ENCODE measurements at places on chromosomes 7 and 10.

GRCh38 chr10:26806557-26806956 lies 54.2 kb downstream of the ABI1 start:
- DNase-seq: no peak

GRCh38 chr7:41711283-41712064 lies 8.6 kb upstream of the INHBA start:
- DNase-seq: no peak

DNA sequence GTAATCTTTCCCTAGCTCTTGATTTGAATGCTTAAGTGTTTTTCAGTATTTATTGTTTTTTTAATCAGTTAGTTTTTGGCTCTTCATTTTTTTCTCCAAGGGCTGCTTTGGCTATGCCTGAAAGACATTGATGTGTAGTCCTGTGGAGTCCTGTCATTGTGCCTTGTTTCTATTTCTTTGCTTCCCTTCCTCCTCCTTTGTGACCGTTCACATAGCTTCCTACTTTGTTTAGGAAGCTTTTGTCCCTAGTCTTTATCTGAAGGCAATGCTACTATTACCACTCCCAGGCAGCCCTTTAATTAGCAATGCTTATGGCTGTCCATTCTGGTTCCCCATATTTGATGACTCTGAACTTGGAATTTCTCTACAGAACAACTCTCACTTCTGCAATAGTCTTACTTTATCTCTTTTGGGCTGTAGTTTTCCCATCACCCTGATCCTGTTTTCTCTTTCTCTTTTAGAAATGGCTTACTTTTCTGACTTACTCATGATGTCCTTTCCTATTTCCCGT lies 39.9 kb downstream of the ADCYAP1R1 start:
- no peak for DNase-seq

DNA sequence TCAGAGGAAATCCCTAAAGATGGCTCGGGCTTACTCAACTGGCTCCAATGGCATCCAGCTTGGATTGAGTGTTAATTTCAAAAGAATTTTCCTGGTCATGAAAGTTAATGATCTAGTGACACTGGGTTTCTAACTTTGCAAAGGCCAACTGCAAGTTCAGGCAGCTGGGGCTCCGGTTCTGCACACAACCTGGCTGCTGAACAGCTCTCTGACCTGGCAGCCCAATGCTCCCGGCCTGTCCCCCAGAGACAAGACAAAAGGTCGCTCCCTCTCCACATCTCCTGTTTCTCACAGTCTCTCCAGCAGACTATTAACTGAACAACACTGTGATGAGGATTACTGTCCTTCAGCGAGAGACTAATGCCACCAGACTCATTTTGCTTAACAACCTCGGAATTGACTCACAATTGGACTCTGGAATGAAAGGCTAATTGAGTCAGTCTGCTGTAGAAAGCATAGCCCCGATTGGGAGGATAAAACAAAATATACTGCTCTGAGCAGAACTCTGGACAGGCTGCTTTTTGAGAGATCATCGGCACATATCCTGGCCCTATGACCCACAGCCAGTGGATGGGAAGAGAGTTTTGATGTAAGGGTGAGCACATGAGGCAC lies 174.5 kb downstream of the GFRA1 start:
- DNase-seq: no peak

GRCh38 chr7:98254951-98255610 lies 3.0 kb upstream of the TECPR1 start:
- peak; percentile 22 for DNase-seq

DNA sequence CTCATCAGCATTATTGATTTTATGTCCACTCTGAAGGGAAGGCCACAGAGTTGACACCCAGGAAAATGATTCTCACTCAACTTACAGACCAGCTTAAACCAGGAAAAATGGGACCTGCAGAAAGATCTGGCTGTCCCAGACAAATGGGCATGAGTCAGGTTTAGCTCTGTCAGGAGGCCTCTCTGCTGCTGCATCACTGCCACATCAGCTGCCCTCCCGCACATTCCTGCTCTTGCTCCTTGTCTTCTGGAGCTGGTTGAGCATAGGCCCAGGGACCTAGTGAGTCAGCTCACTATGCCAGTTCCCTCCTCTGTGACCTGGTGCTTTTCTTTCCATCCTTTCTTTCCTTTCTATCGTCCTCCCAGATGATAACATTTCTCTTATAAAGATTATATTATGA lies 18.8 kb upstream of the SMNDC1 start:
- no peak for DNase-seq

DNA sequence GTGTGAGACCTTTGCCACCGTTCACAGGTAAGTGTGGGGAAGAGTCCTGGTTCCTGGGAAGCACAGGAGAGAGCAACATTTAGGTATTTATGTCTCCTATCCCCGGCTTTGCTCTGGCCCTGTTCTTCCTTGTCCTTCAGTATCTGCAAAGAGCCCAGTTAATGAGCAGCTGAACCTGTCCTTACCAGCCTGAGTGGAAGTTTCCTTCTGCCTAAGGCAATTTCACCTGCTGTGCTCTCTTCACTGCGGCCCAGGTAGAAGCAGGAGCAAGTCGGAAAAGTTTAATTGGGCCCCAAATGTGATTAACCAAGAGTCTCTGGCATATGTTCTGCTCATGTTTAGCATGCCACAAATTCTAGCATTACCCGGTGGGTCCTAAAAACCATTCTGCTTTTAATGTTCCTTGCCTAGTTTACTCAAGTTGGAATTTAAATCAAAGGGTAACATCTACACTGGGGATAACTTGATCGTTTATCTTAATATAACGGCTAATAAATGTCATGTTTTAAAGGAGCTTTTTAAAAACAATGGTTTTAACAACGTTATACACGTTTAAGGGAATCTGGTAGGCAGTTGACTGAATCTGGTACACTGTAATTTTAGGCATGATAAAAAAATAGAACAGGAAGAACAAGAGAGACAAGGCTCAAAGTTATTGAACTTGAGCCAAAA lies 817.1 kb downstream of the TYW1 start:
- DNase-seq: no peak

GRCh38 chr7:102296514-102296913 lies 9.8 kb downstream of the SH2B2 start:
- DNase-seq: no peak

DNA sequence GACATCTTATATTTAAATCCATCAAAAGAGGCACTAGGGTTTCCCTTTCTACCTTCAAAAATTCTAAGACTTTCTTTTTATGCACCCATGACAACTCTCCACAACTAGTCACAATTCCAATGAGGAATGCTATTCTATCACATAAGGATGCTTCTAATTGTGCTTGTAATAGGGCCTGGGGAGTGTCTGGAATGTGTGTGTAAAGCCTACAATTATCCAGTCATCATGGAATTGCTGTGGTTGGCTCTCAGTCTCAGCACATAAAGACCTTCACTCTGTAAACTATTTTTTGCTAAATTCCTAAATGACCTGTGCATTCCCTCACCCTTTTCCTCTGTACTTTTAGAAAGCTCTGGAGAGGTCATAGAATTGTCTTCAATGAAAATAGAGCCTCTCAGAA lies 86.7 kb downstream of the EPDR1 start:
- DNase-seq: no peak

DNA sequence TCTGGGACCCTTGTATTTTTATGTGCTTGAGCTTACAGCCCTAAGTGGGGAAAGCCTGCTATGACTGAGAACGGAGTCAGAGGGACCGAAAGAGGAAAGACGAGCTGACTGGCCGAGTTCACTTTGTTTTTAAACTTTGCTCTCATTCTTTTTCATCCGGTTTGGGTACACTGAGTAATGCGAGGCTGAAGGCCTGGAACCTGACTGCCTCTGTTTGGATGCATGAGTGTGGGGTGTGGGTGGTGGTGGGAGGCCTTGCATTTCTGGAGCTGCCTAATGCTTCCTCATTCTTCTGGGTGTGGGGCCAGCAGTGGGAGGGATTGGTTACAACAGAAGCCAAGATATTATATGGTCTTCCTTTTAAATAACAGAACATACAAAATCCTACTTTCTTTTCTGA lies 155.5 kb downstream of the BUB3 start:
- DNase-seq: no peak

GRCh38 chr10:35434533-35434932 lies 98.2 kb downstream of the CCNY start:
- no peak for DNase-seq

GRCh38 chr7:2802101-2802500 lies 42.0 kb downstream of the GNA12 start:
- DNase-seq: no peak

- no peak for DNase-seq
Measured at GRCh38 chr7:40899151-40899550, 764.3 kb downstream of the SUGCT start.

DNA sequence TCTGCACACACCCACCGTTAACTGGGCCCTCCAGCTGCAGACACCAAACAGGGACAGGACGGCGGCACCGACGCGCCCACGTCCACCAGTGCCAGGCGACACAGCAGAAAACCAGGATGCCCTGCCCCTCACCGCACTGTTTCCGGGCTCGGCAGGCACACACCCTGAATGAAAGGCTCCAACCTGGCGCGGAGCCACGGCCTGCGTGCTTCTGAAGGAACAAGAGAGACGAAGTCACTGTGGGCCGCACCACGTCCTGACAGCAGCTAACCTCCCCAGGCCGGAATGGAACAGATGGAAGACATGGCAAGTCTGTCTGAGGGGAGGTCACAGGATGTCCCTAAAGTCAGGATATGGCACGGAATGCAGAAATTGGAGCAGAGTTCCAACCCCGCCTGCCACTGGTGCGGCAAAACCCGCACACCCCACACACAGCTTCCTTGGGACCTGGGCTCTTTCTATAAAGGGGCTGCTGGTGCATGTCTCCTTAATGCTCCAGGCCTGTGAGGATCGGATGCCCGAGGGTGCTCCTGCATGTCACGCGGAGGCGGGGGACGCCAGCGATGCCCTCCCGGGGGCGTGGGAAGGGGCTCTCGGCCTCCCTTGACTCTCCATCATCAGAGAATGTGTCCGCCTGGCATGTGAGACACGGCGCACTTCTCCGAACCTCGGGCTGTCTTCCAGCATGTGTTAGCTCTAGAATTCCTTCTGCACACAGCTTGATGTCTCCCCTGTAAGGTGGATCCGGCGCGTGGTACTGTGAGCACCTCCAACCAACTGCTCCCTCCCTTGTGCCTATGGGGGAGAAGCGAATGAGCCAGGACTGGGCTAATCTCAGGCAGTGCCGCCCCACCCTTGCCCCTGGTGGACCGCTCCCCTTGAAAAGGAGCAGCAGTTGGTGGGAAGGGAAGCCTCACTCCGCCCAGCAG lies 3.9 kb upstream of the GPER1 start:
- no peak for DNase-seq

DNA sequence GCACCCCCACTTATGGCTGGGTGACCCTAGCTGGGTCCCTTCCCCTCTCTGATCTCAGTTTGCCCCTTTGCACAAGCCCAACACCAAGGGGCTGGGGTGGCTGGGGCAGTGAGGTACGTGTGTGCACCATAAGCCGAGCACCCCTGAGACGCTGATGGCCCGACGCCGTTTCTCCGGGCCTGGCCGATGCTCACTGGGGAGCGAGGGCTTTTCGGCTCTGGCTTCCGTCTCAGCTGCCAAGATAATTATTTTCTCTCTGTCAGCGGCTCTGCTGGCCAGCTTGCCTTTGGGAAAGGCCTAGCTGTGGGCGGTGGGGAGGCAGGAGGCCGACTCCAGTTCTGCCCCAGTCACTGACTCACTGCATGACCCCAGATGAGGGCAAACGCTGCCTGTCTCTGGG lies 91.0 kb downstream of the ZMIZ1 start:
- no peak for DNase-seq

DNA sequence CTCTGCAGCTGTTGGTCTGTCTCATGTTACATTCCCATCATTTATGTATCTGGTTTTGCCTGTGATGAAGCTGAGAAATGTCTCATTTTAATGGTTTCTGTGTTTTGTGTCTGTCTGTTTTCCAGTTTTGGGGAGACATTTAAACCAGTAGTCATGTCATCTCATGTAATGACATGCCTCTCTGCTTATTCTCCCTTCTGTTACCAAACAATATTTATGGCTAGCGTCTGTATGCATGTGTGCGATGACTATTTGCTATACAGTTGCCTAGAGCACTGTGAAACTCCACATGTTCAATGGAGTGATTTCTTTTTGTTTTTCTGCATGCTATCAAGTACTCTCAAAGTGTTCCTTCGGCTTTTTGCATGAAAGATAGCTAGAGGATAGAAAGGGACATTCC lies 132.0 kb downstream of the ST7 start:
- no peak for DNase-seq

DNA sequence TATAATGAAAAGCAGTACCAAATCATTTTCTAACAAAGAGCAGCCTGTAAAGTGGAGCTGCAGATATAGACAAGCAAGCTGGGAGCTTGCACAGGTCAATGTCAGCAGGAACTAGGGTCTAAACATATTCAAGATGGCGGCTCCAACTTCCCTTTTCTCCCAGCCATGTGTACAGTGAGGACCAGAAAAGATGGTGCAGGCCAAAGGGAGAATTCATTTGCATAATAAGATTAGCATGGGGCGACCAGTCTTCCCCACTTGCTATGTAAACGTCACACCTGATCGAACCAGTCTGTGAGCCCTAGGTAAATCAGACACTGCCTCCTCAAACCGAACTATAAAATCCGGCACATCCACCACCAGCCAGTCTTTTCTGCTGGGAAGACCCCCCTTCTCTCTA lies 4.4 kb upstream of the RAPGEF5 start:
- DNase-seq: no peak

DNA sequence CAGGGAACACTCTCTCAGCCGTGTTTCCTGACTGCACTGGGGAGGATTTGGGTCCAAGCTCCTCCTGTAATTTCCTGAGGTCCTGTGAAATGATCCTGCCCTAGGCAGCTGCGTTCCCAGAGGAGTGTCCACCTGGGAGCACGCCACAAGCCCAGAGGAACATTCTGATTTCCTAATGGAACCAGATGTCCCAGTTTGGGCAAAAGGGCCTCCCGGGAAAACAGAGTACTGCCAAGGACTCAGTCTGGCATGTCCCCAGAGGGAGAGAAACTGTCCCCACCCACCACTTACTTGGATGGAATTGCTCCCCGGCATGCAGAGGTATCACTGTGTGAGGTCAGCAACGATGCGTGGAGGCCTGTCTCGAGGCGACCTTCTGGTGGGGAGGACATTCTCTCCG lies 34.5 kb downstream of the ASB13 start:
- DNase-seq: no peak

DNA sequence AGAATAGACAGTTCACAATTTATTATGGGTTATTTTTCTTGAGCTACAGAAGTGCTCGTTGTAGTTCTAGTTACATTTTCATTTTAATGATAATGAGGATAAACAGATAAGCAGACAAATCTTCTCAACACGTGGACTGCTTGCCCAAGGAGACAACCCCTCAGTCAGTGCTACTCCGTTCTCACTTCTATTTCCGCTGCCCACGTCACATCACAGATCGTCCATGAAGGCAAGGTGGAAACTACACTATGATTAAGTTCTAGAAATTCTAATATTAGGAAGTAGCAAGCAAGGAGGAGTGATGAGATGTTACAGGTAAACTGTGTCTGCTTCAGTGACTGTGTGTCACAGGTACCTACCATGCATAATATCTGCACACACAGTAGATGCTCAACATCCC lies 210.5 kb downstream of the CHCHD3 start:
- DNase-seq: no peak

GRCh38 chr7:92714767-92715166 lies 121.6 kb downstream of the CDK6 start:
- no peak for DNase-seq

- DNase-seq: no peak
Measured at GRCh38 chr7:107785926-107786325, 17.1 kb downstream of the SLC26A3 start.
